ENCODE measurements at places on chromosomes 12 and 14.

- DNase-seq: peak; percentile 39
These were observed 199.3 kb upstream of the SLC16A7 start for GRCh38 chr12:59396519-59396918.

DNA sequence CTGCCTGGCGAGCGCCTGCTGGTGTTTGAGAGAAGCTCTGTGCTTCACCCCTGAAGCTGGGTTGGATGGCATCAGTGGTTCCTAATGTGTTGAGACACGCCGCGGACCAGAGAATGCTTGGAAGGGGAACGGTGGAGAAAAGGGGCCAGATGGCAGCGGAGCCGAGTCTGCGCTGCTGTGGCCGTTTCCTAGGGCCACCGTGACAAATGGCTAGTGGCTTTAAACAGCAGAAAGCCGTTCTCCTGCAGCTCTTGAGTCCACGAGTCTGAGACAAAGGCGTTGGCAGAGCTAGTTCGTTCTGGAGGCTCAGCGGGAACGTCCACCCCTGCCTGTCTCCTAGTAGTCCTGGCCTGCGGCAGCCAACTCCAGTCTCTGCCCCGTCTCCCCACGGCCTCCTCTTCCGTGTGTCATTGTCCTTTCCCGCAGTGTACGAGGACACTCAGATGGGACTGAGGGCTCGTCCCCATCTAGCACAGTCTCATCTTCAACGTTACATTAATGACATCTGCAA is 103.6 kb downstream of the ADGRD1 start:
- DNase-seq: no peak

GRCh38 chr14:80669426-80669825 is 272.1 kb downstream of the CEP128 start:
- no peak for DNase-seq

GRCh38 chr12:55492078-55492477 is at the start of gene OR6C68:
Gene OR6C68 (plus strand): TSS chr12:55492378. CDS start chr12:55492378, 0 bp downstream.
- DNase-seq: no peak

- DNase-seq: peak; percentile 98
These were observed 61.1 kb downstream of the PITPNM2 start for GRCh38 chr12:123089631-123090353.

DNA sequence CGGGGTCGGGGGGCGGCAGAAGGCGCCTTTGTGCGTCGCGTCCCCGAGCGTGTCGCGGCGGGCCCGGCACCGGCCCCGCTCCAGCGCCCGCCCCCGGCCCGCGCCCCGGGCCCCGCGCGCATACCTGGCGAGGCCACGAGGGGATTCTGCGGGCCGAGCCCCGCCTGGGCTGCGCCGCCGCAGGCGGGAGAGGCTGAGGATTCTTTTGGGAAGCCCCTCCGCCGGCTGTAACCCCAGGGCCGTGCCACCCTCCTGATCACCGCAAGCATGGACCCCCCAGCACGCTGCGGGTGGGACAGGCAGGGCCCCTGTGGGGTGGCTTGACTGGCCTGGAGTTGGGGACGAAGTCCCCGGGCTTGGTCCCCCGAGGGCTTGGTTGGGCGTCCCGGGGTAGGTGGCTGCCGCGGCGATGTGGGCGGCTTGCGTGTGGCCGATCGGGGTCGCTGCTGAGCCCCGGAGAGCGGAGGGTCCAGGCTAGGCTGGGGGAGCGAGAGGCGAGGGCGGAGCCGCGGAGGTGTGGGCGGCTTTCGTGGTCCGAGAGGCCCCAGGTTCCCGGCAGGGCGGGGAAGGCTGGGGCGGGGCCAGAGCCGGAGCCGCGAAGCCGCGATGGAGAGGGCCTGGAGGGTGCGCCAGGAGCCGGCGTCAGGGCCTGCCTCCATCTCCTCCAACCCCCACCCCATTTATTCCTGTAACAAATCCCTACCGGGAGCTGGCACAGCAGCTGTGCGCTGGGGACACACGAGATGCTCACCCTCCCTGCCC is 28.4 kb upstream of the GPR132 start:
- peak; percentile 88 for DNase-seq

- no peak for DNase-seq
These were observed 32.9 kb upstream of the IGF1 start for GRCh38 chr12:102513272-102513671.

- no peak for DNase-seq
These were observed 28.3 kb downstream of the NRDE2 start for GRCh38 chr14:90303473-90303872.

DNA sequence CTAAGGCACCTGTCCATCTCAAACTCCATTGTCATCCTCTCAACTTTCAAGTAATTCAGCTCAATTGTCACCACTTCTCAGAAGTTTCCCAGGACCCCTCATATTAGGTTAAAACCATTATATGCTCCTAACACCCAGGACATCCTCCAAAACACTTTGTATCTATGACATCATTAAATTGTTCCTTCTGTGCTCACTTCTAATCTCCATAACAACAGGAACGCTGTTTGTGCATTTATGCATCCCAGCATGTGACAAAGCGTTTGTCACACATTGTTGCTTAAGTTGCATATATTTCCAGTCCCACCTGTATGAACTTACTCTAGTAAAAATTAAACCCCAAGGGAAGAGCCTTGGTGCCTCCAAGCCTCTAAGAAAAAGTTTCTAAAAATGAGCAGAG is 133.9 kb downstream of the TBX5 start:
- peak; percentile 10 for DNase-seq

DNA sequence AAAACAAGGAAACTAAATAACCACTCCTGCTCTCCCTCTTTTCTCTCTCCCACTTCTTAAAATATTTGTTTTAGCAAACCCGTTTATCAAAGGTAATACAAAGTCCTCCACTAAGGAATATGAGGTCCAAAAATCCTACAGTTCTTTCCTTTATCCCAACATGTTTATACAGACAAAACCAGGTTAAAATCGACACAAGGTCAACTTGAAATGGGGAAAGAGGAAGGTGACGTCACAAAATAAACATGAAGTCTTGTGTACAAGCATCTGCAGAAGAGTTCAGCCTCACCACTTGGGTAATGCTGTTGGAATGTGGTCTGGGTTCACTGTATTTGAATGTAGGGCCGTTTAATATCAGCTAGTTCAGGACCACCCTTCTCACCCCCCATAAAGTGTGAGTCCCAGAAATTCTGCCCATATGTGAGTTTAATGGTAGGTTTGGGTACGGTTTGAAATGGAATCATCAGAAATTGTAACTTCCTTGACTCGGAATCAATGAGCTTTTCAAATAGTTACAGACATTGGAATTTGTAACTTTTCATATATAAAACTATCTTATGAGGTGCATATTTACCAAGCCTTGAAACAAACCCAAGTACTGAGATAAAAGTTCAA is 120.0 kb upstream of the SLC38A2 start:
- peak; percentile 76 for DNase-seq

DNA sequence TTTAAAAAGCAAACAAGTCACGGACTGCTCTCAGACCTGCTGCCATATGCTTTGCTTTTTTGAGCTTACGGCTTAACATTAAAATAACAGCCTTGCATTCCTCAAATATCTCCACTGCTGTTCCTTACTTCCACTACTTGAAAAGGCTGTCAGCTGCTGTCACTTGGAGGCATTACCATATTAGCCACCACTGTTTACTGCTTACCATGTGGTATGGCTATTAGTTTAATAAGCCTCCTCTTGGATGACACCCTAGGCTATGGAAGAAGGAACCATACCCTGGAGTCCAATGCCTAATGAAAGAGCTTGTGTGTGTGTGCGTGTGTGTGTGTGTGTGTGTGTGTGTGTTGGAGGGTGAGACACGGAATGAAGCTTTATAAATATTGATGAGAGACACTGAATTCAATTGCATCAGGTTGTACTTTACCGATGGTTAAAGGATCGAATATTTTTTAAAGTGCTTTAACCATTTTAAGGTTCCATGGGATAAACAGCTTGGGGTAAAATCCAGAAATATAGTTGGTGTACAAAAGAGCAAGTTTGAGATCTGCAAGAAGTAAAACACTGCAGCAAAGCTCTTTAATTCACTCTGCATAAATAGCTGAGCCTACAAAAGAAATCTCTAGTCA is 174.5 kb downstream of the TTC7B start:
- DNase-seq: no peak

GRCh38 chr14:71403656-71404055 is 496.4 kb downstream of the PCNX1 start:
- DNase-seq: peak; percentile 25

GRCh38 chr14:57769863-57770523 is 95.9 kb downstream of the SLC35F4 start:
- no peak for DNase-seq

DNA sequence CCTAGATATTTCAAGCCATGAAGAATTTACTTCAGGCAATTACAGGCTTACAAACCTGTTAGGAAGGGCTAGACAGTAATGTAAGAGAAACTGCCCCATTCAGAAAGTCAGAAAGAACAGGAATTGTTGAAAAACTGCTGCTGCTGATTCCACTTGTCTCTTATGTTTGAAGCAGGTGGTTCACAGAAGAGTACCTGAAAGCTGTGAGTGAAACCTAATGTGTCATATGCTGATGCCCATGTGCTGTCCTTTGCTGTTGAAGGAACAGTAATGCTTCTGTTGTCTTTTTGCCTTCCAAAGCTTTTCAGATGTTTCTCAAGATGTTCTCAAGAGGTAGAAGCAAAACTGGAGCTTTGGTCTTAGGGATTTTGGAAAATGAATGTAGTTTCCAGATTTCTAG is 39.0 kb downstream of the MNAT1 start:
- DNase-seq: no peak

- no peak for DNase-seq
These were observed 34.2 kb downstream of the ARID4A start for GRCh38 chr14:58332561-58332960.

DNA sequence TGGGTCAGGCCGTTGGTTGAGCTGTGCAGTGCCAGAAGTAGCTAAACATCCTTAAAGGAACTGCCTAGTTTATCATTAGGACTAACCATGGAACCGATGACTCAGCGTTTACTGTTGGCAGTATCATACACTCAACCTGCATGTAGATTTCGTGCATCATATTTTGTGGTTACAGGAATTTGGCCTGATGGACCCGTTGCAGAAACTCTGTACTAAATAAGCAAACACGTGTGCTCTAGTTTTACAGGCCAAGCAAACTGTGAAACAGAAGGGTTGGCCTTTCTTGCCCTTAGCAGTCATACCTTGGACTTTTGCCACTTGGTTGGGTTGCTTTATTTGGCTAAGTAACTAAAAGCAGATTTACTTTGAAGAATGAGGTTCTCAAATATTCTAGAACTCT is 35.6 kb downstream of the DGLUCY start:
- peak; percentile 97 for DNase-seq

DNA sequence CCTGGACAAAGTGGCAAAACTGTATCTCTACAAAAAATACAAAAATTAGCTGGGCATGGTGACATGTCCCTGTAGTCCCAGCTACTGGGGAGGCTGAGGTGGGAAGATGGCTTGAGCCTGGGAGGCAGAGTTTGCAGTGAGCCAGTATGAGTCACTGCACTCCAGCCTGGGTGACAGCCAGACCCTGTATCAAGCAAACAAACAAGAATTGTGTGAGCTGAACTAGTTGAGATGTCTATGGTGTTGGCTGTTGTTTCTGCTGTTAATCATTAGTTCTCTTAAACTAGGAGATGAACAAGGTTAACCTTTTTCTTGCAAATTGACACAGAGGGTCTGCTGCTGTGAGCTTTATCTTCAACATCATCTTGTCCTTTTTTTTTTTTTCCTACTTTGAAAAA is 23.6 kb downstream of the RASSF3 start:
- peak; percentile 91 for DNase-seq

DNA sequence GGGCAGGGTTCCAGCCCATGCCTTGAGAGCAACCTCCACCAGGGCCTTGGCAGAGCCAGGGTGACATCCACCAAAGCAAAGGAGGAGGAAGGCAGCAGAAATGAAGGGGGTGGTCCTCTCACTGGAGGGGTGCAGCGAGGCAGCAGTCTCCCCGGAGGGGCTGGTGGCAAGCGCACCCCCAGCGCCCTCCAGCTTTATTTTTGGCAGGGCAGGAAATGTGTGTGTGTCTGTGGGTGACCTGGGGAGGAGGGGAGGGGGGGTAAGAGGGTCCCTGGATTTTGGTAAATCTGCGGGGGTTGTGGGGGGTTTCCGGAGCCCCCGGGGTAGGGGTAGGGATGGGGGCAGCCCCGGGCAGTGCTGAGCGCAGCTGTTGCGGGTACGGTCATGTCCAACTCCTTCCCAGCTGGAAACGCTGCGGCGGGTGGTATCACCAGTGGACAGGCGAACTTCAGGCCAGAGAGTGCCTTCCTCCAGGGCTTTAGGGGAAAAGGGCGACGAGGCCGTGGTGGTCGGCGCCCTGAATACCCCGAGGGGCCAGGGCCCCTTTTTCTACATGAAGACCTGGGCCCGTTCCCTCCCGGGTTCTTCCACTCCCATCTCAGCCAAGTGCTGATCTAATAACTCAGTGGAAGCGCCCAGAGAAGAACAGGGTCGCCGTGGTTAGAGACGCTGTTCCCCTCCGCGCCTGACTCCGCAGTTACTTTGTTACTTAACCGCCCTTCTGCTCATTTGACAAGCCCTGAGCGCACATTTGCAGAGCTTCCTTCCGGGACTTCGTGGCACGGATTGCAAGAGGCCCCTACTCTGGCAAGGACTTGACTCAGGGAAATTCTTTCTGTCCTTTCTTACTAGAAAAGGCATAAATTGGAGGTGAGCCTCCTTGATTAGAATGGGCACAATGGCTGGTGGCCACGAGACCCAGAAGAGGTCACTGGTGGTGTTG is 55.2 kb downstream of the FOS start:
- no peak for DNase-seq

- DNase-seq: no peak
These were observed 52.5 kb upstream of the RIN3 start for GRCh38 chr14:92460916-92461579.

DNA sequence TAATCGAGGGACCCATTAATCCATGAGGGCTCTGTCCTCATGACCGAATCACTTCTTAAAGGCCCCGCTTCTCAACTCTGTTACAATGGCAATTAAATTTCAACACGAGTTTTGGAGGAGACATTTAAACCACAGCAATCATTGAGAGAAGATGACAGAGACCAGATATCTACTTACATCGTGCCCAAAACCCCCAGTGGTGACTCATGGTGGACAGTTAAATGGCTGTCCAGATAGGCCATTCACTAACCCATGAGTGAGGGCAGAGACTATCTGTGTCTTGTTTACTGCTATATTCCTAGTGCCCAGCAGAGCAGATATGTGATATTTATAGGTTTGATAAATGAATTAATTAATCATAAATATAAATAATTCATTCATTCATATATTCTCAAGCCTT is 20.0 kb upstream of the FLVCR2 start:
- DNase-seq: no peak

GRCh38 chr12:21725731-21726130 is 48.8 kb downstream of the KCNJ8 start:
- DNase-seq: no peak

DNA sequence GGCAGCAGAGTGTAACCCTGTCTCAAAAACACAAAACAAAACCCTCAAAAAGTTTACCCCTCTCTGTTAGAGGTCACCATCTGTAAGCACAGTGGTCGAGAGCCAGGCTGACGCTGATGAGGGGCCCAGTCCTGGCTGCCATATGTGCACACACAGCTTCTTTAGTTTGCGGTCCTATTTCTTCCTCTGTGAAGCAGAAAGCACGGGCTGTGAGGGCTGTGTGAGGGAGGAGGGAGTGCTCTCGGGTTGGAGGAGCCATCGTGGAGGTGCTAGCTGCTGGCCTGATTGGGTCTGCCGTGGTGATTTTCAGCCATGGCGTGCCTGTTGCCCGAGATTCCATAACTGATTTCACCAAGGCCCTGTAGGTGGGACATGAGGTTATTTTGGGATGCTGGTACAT is 3.5 kb downstream of the ULK1 start:
- DNase-seq: no peak

- no peak for DNase-seq
These were observed 24.2 kb upstream of the NT5DC3 start for GRCh38 chr12:103865151-103865730.

All from kidney tubule cell (primary cell).